NCI-H1694 (cell line): ENCODE measurements at places on chromosomes 5 and 9.

GRCh38 chr5:59819806-59820205 is 73.7 kb downstream of the PDE4D start:
- DNase-seq = no peak

DNA sequence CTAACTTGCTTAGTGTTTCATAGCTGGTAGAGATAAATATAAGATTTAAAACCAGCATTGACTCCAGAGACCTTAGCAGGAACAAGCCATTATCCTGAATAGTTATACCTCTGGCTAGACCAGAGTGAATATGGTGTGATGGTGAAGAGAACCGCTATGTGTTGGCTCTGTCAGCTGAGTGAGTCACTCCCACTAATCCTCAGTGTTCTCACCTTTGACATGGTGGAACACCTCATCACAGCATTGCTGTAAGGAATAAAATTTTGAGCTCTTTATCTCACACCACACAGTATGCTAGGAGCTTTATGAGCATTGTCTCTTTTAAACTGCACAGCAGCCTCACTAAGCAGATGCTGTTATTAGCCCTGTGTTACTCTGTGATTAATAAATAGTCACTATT is 90.7 kb upstream of the DHFR start:
- no peak for DNase-seq

- DNase-seq = no peak
Measured at GRCh38 chr5:93192087-93192486, 388.9 kb downstream of the NR2F1-AS1 start.

DNA sequence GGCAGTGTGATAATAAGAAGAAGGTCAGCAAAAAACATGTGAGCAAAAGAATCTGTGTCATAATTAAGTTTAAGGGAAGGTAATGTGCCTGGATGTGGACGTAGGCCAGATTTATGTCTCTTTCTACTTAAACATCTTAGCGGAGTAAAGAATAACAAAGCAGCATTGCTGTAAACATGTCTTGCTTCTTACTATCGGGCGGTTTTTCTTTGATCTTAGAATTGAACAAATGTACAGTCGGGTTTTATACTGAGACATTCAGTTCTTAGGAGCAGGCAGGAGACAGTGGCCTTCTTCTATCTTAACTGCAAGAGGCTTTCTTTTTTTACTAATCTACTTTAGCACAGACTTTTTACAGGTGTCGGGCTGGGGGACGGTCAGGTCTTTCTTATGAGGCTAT is 40.4 kb upstream of the FLT4 start:
- DNase-seq = no peak

DNA sequence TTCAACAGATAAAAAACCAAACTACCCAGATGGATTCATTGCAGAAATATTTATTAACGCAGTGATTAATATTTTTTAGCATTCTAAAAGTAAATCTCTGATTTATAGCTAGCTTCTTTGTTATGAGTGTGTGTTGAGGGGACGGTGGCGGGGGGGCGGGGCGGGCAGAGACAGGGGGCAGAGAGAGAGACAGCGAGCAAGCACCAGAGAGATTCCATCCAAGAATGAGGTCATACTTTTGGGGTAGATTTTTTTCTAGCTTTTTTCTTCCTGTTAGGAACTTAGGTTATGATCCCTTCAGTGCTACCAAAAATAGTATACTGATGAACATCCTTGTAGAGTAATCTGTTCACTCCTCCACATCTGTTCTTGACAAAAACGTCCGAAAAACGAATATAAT is 500 bp upstream of the ZNF883 start:
- DNase-seq = no peak

GRCh38 chr9:98146101-98146991 is 27.3 kb upstream of the TRIM14 start:
- no peak for DNase-seq

- no peak for DNase-seq
Measured at GRCh38 chr5:40082313-40082712, 597.4 kb upstream of the PTGER4 start.

DNA sequence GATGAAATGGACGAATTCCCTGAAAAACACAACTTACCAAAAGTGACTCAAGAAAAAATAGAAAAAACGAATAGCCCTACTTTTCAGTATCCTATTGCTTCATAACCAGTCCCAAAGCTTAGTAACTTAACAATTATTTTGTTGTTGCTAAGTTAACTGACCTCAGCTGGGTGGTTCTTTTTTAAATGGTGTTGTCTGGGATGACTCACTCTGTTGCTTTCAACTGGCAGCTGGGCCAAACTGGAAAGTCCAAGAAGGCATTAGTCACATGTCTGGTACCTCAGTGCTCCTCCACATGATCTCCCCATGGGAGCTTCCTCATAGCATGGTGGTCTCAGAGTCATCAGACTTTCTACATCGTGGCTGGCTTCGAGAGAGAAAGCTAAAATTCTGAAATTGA is 47.8 kb upstream of the ADAMTS2 start:
- no peak for DNase-seq

- DNase-seq = no peak
Measured at GRCh38 chr9:84698323-84698722, 28.8 kb downstream of the NTRK2 start.

DNA sequence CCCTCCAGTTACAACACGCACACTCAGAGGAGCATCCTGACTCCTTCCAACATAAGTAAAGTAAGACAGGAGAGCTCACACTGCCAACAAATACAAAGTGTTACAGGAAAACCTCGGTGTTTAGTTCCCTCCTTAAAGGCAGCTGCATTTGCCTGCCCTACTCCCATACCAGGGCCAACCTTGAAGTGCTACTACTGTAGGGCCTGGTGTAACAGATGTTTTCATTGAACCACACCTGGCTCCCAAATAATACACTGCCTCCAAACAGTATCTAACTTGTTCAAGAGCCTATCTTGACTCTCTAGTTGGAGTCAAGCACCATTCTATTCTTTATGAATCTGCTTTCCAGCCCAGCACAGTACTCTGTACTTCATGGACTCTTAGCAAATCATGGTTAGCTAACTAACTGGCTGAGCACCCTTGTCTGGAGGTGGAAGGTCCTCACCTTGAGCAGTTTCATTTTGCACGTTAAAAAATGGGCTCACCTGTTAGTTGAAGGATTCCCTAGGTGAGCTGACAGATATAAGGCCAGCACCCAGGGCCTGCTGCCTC is 34.6 kb downstream of the TTC39B start:
- no peak for DNase-seq

- no peak for DNase-seq
Measured at GRCh38 chr5:33448118-33448517, 7.4 kb downstream of the TARS1 start.

DNA sequence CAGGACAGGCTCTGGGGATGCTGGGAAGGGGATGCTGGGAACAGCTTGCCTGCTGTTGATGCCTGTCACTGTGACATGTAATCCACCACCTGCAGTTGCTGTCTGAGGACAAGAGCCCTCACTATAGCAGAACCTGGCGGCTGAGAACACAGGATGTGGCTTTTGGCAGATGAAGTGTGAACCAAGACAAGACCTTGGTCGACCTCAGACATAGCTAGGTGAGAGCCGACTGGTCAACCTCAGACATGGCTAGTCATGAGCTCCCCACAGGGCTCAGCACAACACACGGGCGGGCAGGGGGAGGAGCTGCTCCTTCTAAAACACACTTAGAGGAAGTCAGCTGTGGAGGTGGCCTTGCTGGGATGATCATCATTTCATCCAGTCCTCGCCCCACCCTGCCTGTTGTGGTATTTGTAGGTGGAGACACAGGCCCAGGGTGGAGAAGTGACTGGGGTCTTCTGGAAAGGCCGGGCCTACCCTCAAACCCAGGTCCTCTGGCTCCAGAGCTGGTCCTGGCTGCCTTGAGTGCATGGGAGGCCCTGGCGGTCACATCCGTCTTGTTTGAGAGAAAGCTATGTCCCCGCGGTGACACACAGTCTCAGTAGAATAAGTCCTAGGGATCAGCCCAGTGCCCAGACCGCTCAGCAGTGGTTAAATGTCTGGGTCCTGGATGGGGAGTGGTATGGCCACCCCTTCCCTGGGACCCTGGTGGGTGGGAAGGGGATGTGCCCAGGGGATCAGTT is 6.1 kb downstream of the SUSD3 start:
- DNase-seq = no peak

DNA sequence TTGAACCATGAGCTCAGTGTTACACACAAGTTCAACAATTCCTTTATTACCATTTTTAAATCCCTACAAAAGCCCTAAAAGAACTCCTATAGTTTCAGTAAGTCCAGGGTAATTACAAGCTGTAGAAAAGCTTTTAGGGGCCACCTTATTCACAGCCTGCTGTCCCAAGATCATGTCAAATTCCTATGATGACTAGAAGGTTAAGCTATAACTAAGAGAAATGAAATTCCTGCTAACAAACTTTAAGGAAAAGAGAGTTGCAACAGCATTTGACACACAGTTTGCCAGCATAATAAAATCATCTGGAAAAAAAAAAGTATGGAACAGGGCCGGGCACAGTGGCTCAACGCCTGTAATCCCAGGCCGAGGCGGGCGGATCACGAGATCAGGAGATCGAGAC is 31.5 kb downstream of the TMEM245 start:
- DNase-seq = no peak

DNA sequence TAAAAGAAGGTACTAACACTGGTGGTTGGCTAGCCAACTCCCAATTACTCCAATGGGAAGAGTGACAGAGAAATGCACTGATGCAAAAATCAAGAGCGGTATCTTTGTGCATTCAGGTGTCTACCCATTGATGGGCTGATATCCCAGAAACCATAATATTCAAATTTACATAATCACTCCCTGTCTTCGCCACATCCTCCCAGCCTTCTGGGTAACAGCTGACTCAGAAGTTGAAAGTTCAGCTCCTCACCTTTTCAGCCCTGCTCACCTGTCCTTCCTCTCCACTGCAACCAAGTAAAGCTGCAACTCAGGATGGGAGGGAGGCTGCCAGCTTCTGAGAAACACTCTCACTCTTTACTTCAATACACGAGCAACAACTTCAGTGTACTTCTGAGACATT is 6.9 kb downstream of the SUSD1 start:
- no peak for DNase-seq

DNA sequence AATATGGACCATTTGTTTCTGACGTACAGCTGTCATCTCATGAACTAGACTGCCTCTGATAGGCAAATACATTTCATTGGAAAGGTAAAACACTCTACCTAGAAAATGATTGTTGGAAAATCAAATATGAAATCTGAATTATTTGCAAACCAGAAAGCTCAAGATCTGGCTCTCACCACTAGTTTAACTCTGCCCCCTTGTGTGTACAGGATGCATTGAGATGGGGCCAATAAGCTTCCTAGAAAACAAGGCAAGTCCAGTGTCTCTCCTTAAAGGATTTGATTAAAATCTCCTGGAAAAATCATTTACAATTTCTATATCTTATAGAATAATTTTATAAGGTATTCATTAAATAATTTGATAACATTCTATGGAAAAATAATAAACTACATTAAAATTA is 311.9 kb upstream of the ANKH start:
- DNase-seq = no peak

DNA sequence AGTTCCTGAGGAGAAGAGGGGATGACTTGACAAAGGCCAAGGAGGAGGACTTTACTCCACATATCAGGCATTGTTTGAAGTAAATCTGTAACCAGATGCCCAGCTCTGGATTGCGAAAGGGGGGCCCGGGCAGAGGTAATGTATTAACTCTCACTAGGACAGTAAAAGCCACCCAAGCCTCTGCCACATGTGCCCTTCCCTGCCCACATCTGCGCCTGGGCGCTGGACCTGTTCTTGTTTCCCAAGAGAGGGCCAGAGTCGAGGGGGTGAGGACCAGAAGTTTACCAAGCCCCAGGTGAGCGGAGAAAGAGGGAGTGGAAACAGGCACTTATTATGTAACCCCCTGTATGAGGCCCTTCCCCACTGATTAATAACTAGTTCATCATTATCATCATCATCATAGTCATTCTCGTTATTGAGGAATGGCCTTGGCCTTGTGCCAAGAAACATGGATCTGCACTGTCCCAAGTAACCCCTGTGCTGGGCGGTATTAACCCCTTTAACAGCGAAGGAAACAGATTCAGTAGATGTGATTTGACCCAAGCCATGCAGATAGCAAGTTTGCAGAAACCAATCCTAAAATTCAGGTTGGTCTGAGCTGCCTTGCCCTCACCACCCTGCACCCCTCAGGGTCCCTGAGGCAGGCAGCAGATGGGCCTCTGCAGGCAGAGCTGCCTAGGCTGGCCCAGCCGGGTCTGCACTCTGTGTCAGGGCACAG is at the start of gene SLC23A1:
SLC23A1 (minus strand) TSS at position 23 of the 718 bp plus-strand sequence. CDS start 44 bp downstream, outside the sequence.
- no peak for DNase-seq

DNA sequence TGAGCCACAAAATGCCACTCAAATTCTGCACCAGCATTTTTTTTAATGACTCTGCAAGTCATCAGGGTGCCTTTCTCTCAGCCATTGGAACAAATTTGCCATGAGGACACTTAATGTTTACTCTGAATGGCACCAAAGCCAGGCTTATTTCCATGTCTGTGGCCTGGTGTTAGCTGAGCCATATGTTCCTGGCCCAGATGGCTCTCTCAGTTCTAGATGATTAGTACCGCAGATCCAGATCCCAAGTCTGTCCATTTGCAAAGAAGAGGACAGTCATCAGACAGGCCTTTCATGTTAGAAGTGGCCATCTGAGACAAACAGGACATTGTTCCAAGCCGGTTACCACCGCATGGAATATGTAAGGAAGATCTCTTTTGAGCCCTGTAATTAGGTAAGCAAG is 70.3 kb downstream of the INSYN2B start:
- DNase-seq = no peak

DNA sequence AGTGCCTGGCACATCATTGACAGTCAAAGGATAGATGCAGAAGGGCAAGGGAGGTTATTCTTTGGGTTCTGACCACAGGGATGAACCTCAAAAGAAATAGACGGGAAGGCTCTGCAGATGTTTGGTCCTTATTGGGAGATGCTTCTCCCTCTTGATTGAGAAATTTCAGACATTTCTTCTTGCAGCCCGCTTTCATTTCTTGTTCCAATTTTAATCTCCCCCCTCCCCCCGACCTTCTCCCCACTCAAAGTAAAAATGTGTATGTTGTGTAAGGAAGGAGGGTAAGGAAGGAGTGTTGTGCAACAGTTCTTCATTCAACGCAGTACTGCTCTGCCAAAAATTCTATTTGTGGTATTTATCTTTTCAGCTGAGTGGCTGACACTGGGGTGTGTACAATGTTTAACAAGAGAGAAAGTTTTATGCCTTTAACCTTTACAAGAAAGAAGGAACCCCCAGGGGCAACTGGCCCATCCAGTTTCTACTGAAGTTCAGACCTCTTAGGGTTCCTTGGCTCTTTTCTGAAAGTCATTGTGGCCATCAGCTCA is 46.3 kb upstream of the TNFSF15 start:
- no peak for DNase-seq

DNA sequence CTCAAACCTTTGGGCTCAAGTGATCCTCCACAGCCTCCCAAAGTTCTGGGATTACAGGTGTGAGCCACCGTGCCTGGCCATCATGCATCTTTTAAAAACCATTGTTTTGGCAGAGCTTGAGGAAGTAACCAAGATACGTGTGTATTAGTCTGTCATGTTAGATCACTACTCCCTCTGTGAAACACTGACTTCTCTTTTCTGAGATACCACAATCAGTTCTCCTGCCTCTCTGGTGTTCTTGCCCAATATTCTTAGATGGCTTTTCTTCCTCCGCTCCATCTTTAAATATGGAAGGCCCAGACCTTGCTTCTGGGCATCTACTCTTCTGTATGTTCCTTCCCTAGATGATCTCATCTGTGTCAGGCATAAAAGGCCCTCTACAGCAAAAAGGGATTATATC is 14.2 kb upstream of the CCNB1 start:
- no peak for DNase-seq

GRCh38 chr9:134216449-134216951 is 52.1 kb upstream of the RNU6ATAC start:
- no peak for DNase-seq
